ENCODE measurements at places on chromosomes 3 and 15.

DNA sequence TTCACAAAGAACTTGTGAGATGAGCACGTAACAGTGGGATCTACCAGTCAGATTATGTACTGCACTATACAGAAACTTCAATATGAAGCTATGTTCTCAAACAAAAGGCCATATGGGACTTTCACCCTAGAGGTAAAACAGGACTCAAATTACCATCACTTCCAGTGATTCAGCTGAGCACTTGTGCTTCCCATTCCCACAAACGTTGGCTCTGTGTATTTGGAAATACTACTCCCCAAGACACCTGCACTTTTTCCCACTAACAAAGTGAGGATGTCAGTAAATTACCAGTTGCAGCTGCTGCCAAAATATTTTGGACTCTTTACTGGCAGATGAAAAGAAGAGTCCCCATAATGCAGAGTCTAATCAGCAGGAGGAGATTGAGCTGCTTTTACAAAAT is 1570.1 kb downstream of the SI start:
- peaks cover 4% of the 10 kb centered on the region for H3K4me1 ChIP-seq
- H3K27ac ChIP-seq: no peak overlapping the region
- no peak for DNase-seq
- H3K4me3 ChIP-seq: no peak overlapping the region
- H3K27me3 ChIP-seq: no peaks in the 10 kb centered on the region

- H3K4me3 ChIP-seq: peak overlapping the region; percentile 64
- DNase-seq: no peak
- peaks cover 90% of the 10 kb centered on the region for H3K4me1 ChIP-seq
- H3K27ac ChIP-seq: peak overlapping the region; percentile 65
- H3K27me3 ChIP-seq: no peaks in the 10 kb centered on the region
Measured at GRCh38 chr3:32835961-32836360, 18.2 kb downstream of the TRIM71 start.

DNA sequence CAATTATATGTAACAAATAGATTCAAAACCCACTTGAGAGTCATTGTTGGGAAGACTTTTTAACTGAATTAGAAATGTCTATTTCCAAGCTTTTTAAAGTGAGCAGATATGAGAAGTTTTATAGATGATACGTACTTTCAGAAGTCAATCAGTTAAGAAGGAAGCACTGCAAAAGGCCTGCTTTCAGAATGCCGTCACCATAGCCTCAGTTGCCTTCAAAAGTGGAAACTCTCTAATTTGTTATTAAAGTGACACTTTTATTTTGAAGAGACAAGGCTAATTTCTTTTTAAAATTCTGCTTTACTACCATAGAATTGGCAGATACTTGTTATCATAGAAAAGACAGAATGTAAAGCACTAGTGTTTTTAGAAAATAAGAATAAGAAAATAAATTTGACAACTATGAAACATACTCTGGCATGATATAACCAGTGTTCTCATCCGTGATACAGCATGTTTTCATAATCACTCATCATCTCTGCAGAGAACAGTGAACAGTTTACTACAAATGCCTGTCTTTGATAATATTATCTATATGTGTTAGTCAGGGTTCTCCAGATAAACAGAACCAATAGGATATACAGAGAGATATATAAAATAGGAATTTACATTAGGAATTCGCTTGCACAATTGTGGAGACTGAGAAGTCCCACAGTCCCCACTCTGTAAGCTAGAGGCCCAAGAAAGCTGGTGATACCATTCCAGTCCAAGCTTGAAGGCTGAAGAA is 7.0 kb upstream of the PLD1 start:
- no peaks in the 10 kb centered on the region for H3K36me3 ChIP-seq
- peaks cover 7% of the 10 kb centered on the region for H3K4me1 ChIP-seq
- DNase-seq: no peak

DNA sequence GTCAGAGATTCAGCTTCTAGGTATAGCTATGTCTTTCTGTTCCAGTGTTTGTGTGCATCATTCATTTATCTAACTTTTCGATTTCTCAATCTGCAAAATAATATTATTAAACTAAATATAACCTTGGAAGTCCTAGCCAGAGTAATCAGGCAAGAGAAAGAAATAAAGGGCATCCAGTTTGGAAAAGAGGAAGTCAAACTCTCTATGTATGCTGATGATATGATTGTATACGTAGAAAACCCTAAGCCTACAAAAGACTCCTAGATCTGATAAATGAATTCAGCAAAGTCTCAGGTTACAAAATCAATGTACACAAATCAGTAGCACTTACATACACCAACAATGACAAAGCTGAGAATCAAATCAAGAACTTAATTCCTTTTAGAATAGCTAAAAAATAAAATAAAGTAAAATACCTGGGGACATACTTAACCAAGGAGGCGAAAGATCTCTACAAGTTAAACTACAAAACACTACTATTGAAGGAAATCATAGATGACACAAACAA is 718.2 kb downstream of the NTRK3 start:
- no peaks in the 10 kb centered on the region for H3K36me3 ChIP-seq
- no peak for DNase-seq
- no peak overlapping the region for H3K4me3 ChIP-seq

DNA sequence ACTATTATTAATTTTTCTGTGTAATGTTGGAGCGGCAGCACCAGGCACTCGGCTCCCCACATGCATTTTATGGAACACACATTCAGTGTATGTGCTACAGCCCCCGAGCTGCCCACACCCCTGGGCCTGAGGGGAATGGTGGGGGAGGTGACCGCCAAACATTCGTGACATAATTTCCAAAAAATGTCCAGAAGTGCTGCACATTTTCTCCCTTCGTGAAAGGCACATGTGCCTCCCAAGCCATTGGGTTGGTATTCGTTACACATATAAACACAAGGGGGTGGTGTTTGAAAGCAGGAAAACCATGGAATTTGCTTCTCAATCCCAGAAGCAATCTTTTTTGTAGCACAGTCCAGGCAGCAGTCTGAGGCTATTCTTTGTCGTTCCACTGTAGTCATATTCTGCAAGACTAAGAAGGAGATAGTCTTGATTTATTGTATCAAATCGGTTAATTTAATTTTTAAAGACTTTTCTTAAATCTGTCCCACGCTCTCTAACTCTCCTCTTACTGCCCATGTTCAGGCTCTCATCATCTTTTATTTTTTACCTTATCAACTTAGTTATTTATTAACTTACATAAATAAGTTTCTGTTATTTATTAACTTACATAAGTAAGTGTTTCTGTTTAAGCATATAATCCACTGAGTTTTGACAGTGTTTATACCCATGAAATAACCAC is 39.2 kb upstream of the POLR2M start:
- DNase-seq: no peak
- peaks cover 8% of the 10 kb centered on the region for H3K27me3 ChIP-seq
- peaks cover 10% of the 10 kb centered on the region for H3K4me1 ChIP-seq
- H3K4me3 ChIP-seq: no peak overlapping the region
- H3K36me3 ChIP-seq: no peaks in the 10 kb centered on the region

GRCh38 chr3:32340039-32340438 is 51.6 kb upstream of the CMTM7 start:
- H3K27ac ChIP-seq: no peak overlapping the region
- no peak overlapping the region for H3K4me3 ChIP-seq
- H3K4me1 ChIP-seq: peaks cover 27% of the 10 kb centered on the region
- peaks cover 3% of the 10 kb centered on the region for H3K27me3 ChIP-seq

- H3K4me1 ChIP-seq: peaks cover 25% of the 10 kb centered on the region
- no peak overlapping the region for H3K27ac ChIP-seq
- peaks cover 13% of the 10 kb centered on the region for H3K27me3 ChIP-seq
- no peak overlapping the region for H3K4me3 ChIP-seq
- H3K36me3 ChIP-seq: no peaks in the 10 kb centered on the region
Measured at GRCh38 chr3:43769885-43770425, 79.2 kb downstream of the ABHD5 start.

GRCh38 chr3:153349108-153349499 is 187.1 kb downstream of the RAP2B start:
- H3K4me1 ChIP-seq: no peaks in the 10 kb centered on the region
- no peak for DNase-seq
- H3K27me3 ChIP-seq: no peaks in the 10 kb centered on the region

GRCh38 chr15:30913761-30914160 is 10.0 kb downstream of the FAN1 start:
- no peaks in the 10 kb centered on the region for H3K27me3 ChIP-seq
- DNase-seq: no peak
- no peak overlapping the region for H3K27ac ChIP-seq

DNA sequence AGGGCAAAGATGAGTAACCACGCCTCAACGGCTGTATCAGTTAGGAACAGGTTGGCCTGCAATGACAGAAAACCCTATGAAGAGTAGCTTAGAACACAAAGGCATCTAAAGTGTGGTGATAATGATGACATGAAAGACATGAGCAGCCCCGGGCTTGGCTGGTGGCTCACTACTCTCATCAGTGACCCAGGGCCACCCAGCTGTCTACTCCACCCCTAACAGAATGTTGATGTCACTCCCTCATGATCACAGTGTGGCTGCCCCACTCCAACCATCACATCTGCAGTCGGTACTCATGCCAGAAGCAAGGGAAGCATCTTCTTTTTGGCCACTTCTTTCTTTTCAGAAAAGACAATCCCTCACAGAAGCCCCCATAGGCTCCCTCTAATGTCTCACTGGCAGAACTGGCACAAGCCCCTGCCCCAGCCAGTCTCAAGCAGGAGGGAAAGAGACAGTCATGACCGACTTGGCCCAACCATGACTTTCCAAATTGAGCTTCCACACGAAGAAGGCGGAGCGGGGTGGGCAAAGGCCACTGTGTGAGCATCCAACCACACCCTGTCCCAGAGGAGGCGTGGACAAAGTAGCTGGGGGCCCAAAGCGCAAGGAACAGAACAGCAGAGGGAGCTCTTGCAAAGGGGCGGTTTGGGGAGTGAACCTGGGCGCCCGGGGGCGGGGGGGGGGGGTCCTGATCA is 72.0 kb upstream of the IQSEC1 start:
- peaks cover 25% of the 10 kb centered on the region for H3K27me3 ChIP-seq
- H3K27ac ChIP-seq: no peak overlapping the region
- H3K36me3 ChIP-seq: no peaks in the 10 kb centered on the region
- no peak for DNase-seq
- no peak overlapping the region for H3K4me3 ChIP-seq

- H3K4me1 ChIP-seq: no peaks in the 10 kb centered on the region
- H3K36me3 ChIP-seq: peaks cover 25% of the 10 kb centered on the region
- no peak for DNase-seq
- H3K27ac ChIP-seq: no peak overlapping the region
- H3K4me3 ChIP-seq: no peak overlapping the region
- H3K27me3 ChIP-seq: peaks cover 7% of the 10 kb centered on the region
Measured at GRCh38 chr15:78175330-78175729, 26.2 kb downstream of the IDH3A start.

- no peak overlapping the region for H3K4me3 ChIP-seq
- H3K4me1 ChIP-seq: peaks cover 26% of the 10 kb centered on the region
- no peak for DNase-seq
- no peaks in the 10 kb centered on the region for H3K27me3 ChIP-seq
- no peaks in the 10 kb centered on the region for H3K36me3 ChIP-seq
- no peak overlapping the region for H3K27ac ChIP-seq
Measured at GRCh38 chr3:171792531-171792930, 17.8 kb downstream of the PLD1 start.

- no peaks in the 10 kb centered on the region for H3K27me3 ChIP-seq
- no peak overlapping the region for H3K4me3 ChIP-seq
- no peaks in the 10 kb centered on the region for H3K36me3 ChIP-seq
- H3K27ac ChIP-seq: no peak overlapping the region
Measured at GRCh38 chr15:51801391-51801835, 28.0 kb upstream of the TMOD3 start.

DNA sequence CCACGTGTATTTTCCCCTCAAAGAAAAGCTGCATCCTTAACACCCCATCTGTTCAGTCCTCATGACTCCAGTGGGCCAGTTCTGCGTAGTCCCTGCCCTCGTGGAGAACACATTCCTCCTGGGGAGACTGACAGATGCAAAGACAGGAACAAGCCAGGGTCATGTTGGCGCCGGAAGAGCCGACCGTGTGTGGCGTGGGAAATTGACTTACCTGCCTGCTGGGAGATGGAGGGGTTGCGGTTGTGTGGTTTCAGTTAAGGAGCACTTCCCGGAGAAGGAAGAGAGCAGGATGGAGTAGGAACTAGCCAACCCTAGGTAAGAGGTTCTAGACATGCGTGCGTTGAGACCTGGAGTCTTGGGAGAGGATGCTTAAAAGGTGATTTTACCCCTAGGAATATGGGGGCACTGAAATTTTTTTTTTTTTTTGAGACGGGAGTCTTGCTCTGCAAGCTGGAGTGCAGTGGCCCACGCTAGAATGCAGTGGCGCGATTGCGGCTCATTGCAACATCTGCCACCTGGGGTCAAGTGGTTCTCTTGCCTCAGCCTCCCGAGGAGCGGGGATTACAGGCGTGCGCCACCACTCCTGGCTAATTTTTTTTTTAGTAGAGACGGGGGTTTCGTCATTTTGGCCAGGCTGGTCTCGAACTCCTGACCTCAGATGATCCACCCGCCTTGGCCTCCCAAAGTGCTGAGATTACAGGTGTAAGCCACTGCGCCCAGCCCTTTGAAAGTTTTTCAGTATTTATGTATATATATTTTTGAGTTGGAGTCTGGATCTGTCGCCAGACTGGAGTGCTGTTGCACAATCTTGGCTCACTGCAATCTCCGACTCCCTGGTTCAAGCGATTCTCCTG is 1.4 kb downstream of the VHL start:
- H3K27me3 ChIP-seq: peaks cover 13% of the 10 kb centered on the region
- peak overlapping the region; percentile 86 for H3K4me3 ChIP-seq
- H3K36me3 ChIP-seq: peaks cover 40% of the 10 kb centered on the region
- peaks cover 23% of the 10 kb centered on the region for H3K4me1 ChIP-seq
- no peak overlapping the region for H3K27ac ChIP-seq
- no peak for DNase-seq

DNA sequence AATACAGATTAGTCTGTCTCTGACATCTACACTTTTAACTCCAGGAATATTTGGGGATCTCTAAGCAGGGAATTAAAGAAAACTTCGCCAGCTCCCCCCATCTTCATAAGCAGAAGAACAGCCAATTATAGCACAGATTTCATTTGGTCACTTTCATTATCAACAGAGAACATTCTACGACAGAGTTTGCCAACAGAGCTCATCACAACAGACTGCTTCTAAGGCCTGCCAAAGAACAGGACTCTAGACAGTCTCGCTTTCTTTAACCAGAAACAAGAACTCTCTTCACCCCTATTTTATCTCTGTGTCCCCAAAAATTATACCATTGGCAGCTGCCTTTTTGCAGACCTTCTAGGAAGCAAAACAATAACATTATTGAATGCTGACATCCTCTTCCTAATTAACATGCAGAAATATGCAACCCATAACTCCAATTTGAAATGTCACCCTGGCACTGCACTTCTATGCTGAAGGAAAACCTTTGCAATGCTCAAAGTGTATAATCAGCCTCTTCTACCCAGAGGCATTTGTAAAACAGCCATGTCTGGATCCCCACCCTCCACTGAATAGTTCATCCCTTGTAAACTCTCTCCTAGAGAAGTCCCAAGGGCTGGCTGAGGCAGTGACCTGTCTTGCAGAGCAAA is 552.8 kb downstream of the MAGI1 start:
- peaks cover 11% of the 10 kb centered on the region for H3K36me3 ChIP-seq
- H3K4me3 ChIP-seq: no peak overlapping the region
- H3K4me1 ChIP-seq: peaks cover 48% of the 10 kb centered on the region
- no peak for DNase-seq
- H3K27ac ChIP-seq: peak overlapping the region; percentile 78
